Fibroblast of mammary gland (primary cell): ENCODE measurements at places on chromosomes 1 and 21.

DNA sequence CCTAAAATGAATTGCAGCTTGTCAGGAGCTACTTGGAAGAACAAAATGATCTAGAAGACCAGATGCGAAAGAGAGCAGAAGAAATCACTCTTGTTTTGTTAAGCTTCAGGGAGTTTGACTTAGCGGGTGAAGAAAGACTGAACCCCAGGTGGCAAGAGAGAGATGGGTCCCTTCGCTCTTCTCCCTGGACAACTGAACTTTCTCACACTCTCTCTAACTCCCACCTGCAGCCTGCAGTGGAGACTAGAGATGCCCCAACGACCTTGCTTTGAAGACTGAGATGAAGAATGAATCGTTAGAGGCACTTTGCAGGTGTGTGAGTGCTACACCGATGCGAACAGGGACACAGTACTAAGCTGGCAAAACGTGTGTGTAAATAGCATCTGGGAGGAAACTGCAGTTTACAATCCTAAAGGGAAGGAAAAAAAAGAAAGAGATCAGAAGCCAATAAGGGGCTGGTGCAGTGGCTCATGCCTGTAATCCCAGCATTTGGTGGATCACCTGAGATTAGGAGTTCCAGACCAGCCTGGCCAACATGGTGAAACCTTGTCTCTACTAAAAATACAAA, 64.5 kb upstream of the LYST start:
- no peak for DNase-seq

DNA sequence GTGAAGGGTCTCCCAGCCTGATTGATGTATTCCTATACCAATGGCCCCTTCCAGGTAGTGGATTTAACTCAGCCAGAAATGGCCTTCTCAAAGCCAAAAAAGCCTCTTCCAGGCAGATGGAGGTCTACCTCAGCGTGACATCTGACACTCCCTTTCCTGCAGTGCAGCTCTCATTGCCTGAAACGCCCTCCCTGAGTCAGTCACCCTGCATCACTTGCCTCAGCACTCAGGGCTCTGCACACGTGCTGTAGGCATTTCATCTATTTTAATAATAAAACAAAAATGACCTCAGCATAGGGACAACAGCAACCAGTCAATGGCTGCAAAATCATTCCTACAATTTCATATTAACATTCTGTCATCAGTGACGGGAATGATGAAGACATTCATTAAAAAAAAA, 64.4 kb upstream of the GJA5 start:
- no peak for DNase-seq

- DNase-seq: no peak
Measured at GRCh38 chr21:28971171-28971570, 21.5 kb downstream of the LTN1 start.

DNA sequence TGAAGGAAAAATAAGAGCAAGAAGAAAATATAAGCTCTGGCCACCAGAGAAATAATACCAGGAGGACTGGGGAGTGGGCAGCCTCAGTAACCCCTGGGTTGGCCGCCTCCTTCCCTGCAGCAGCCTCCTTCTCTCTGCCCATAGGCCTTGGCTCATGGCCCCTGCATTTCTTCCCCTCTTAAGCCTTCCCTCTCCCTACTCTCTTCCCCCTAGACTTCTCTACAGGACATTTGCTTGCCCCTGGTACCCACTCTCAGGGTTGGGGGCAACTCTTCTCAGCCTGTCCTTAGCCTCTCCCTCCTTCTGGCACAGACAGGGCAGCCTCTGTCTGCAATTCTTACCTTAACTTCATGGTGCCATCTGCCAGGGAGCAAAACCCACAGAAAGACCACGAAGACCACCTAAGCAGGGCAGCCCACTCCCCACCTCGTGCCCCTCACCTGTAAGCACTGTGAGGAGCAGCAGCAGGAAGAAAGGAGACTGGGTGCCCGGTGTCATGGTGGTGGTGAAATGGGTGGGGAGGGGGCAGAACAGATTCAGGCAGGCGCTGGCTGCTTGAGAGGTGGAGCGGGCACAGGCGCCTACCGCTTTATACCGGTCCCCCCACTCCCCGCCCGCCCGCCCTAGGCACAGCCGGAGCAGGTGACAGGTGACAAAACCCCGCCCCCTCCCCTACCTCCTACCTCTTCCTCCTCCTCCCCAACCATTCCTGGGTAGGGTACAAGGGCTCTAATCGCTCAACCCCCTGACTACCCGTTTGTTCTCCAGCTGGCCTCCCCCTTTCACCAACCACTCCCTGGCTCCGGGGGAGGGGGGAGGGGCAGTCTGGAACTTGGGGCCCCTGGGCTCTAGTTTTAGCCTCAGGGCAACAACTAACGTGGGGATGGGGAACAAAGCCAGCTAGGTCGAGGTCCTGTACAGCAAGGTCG, 15.1 kb downstream of the THBS3 start:
- DNase-seq: no peak
